ENCODE measurements at places on chromosomes 12 and 14.

DNA sequence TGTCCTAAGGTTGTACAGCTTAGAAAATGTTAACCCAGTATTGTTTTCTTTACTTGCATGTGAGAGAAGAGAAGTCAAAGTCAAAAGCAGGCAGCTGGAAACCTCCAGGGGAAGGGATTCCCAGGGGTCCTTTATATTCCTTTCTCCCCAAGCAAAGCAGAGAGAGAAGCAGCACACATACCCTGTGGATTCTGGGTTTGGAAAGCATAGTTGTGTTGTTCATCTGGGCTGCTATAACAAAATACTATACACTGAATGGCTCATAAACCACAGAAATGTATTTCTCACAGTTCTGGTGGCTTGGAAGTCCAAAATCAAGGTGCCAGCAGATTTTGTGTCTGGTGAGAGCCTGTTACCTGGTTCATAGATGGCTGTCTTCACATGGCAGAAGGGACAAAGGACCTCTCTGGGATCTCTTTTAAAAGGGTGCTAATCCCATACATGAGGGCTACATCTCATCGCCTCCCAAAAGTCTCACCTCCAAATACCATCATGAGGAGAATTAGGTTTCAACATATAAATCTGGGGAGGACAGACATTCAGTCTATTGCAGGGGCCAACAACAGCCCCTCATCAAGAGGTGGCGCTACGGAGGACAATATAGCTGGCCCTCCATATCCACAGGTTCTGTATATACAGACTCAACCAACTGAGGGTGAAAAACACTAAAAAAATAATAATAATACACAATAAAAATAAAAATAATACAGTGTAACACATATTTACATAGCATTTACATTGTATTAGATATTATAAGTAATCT lies 19.3 kb upstream of the PCNX1 start:
- no peak for DNase-seq

GRCh38 chr12:29711381-29711780 lies 72.4 kb downstream of the TMTC1 start:
- DNase-seq: no peak

DNA sequence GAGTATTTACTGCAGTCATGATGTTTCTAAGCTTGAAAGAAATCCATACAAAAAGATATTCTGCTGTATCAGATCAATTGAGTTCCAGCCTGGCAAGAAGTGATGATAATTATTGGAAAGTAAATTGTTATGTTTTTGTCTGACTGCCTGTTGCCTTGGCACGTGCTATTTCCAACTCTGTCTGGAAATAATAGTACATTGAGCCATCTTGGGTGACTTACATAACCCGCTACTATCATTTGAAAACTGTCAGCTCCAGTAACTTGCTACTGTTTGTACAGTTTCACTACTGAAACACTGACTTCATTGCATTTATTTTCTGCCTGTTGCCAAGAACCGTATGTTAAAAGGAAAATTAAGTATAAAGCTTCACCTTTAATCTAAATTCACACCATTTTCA lies 318.6 kb downstream of the ITPR2 start:
- DNase-seq: no peak

DNA sequence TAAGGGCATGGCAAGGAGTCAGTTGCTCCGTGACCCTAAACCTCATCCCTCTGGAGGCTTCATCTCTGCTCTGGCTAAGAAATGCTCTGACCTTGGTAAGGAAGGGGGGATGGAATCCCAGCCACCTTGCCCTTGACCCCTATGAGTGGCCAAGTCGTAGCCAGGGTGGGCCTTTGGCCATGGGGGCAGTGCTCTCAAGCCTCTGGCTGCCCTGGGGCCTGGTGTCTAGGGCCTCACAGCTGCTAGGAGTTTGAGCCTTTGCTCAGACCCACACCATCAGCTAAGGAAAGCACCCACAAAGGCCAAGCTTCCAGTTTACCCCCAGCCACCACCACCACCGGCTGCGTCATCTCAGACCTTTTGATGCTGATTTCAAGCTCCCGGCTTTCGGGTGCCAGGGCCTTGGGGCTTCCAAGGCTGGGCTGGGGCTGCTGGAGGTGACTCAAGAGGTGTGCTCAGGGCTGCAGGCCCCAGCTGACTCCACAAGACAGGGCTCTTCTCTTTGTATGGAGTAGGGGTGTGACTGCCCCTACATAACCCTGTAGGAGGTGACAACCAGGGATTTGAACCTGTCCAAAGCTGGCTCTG lies 3.7 kb downstream of the ASB2 start:
- no peak for DNase-seq

- DNase-seq: no peak
Measured at GRCh38 chr12:85642808-85643207, 193.4 kb downstream of the RASSF9 start.

DNA sequence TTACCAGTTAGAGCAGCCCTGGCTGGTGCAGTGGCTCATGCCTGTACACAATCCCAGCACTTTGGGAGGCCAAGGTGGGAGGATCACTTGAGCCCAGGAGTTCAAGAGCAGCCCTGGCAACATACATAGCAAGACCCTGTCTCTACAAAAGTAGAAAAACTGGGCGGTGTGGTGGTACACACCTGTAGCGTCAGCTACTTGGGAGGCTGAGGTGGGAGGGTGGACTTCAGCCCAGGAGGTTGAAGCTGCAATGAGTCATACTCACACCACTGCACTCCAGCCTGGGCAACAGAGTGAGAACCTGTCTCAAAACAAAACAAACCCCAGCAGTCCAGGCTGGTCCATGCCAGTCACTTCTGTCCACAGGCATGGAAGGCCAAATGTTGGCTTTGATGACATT lies 7.4 kb downstream of the COX14 start:
- no peak for DNase-seq

- DNase-seq: no peak
Measured at GRCh38 chr14:100674428-100674827, 52.3 kb upstream of the DLK1 start.

- DNase-seq: peak; percentile 53
Measured at GRCh38 chr12:112664569-112664968, 127.0 kb upstream of the RPH3A start.

DNA sequence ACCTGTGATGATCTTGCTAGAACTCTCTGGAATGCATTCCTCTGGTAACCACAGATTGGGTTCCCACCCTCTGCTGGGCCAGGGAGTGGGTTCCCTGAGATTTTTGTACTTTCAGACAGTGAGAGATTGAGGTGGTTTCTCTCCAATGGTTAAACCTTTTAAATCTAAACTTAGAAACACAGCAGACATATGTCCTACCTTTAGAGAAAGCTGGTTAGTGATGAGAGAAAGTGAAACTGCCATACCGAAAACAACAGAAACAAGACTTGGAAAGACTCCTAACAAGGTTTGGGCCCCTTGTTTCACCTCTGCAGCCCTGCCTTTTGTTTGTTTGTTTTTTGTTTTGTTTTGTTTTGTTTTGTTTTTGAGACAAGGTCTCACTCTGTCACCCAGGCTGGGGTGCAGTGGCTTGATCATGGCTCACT lies 9.7 kb upstream of the SGPP1 start:
- no peak for DNase-seq

DNA sequence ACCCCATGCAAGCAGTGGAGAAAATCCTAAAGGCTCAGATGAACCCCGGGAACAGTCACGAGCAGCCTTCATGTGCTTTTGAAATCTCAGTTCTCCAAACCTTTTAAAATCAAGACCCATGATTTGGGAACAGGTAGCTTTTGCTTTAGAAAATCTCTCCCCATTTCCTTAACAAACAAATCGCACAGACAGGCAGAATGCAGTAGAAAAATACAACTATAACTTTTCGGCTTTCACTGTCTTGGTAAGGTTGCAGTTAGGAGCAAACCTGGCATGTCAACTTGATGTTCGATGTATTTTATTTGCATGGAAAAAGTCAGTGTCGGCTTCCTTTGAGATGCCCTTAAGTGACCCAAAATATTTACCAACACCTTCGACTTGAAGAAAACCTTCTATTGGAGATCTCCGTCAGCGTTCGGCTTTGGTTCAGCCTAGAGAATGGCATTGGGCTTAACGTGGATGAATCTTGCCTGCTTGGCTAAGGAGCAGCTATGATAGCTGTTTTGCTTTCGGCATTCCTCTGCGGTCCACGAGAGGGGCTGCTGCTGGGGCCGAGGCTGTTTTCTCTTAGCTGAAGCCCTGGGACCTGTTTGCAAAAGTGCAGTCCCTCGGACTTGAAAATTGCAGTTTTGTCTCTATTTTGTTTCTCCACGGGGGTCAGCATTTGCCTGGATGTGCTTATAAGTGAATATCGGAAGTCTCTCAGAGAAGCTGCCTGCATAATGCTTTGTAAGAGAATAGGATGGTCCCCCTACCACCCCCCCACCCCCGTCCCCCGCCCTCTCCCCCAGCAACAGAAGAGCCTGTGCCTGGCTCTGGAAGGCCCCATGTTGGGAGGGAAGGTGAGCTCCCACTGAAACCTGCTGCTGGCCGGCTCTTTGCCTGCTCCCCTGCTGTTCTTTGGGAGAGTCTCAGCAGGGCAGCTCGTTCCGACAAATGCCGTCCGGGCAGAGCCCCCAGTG lies 122.8 kb downstream of the AACS start:
- DNase-seq: no peak

DNA sequence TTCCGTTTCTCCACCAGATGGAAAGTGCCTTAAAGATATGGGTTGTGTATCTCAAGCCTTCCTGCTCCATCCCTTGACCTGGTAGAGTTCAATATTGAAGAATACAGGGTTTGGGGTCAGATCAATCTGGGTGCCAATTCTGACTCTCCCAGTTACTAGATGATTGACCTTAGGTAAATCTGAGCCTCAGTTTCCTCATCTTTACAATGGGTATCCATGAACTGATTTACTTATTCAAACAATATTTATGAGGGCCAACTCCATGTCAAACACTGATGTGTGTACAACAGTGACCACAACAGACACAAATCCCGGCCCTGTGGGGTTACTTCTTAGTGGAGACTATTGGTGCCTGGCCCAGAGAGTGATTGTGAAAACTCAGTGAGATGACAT lies 7.5 kb upstream of the FAIM2 start:
- DNase-seq: no peak

GRCh38 chr14:72608391-72609204 lies 285.3 kb downstream of the DPF3 start:
- peak; percentile 98 for DNase-seq

- peak; percentile 8 for DNase-seq
Measured at GRCh38 chr12:69630191-69630590, 19.5 kb upstream of the LRRC10 start.

- DNase-seq: no peak
Measured at GRCh38 chr12:99257672-99258071, 389.9 kb upstream of the GARIN6 start.

DNA sequence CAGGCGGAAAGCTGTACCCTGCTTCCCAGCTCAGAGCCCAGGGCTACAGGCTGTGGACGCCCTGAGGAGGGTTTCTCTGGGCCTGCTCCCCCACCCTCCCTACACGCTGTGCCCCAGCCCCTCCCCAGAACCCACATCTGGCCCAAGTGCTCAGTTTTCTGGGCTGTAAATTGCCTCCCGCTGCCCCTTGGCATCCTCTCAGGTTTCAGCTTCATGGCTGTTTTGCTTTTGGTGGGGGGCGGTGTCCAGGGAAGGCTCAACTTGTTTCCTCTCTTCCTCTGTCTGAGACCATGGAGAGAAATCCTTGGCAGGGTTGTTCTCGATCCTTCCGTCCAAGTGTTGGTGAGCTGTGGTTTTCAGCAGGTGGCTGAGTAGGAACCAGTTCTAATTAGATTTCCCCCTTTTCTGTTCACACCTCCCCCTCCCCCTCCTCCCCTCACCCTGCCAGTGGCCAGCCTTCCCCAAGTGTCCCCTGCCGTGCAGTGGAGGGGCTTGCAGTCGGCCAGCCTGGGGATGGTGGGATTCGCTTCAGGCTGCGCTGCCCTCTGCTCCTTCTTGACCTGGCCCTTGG lies 61.8 kb downstream of the TSPAN9 start:
- DNase-seq: no peak

DNA sequence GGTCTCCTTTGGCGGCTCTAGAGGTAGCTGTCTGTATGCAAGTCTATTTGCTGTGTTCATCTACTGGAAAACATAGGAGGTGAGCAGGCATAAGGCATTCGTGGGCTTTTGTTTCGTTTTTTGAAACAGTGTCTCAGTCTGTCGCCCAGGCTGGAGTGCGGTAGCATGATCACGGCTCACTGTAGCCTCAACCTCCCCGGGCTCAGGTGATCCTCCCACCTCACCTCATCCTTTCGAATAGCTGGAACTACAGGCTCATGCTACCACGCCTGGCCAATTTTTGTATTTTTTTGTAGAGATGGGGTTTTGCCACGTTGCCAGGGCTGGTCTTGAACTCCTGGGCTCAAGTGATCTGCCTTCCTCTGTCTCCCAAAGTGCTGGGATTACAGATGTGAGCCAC lies 27.5 kb downstream of the FLVCR2 start:
- no peak for DNase-seq

DNA sequence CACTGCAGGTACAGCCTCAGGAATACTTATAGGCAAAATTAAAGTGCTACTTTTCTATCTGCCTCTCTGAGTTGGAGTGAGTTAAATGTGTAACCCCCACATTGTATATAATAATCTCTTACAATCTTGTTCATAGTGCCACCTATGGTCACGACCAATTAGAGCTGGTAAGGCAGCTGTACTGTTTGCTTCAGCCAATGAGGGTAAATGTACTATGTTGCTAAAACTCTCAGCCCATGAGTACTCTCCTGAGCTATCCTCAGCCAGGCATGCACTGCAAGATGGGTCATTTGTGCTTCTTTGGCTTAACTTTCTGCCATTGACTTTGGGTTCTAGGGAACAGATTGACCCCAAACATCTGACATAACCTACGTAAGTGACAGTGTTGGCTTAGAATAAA lies 15.0 kb upstream of the MDM2 start:
- DNase-seq: peak; percentile 17

GRCh38 chr14:38944691-38945090 lies 158.3 kb downstream of the SEC23A start:
- DNase-seq: no peak

- no peak for DNase-seq
Measured at GRCh38 chr12:3216097-3216496, 138.9 kb downstream of the TSPAN9 start.

DNA sequence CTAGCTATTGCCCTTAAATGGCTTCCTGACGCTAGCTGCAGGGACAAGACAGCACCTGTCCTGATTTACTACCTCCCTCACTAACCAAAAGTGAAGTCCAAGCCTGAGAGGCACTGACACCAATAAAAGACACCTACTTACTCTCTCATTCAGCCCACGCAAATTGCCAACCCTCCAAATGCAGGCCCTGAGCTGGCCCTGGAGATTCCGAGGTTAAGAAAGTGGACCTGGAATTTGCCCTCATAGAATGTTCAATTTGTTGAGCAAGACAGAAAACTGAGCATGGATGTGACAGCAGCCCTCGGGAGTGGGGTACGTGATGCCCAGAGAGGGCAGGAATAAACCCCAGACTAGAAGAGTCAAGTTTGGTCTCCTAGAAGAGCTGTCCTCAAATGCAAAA lies 16.4 kb downstream of the SERPINA3 start:
- DNase-seq: no peak
